ENCODE measurements at places on chromosomes 13 and 19. TPM values are rescaled to one million over a fixed set of nuclear protein-coding genes. Genes with fewer than 3 reads are reported as not detected.

GRCh38 chr19:2043961-2044708 is 6.9 kb downstream of the MKNK2 start:
- H3K27me3 ChIP-seq: no peaks in the 10 kb centered on the region
- H3K4me1 ChIP-seq: peaks cover 71% of the 10 kb centered on the region
- peak overlapping the region; percentile 97 for H3K27ac ChIP-seq

DNA sequence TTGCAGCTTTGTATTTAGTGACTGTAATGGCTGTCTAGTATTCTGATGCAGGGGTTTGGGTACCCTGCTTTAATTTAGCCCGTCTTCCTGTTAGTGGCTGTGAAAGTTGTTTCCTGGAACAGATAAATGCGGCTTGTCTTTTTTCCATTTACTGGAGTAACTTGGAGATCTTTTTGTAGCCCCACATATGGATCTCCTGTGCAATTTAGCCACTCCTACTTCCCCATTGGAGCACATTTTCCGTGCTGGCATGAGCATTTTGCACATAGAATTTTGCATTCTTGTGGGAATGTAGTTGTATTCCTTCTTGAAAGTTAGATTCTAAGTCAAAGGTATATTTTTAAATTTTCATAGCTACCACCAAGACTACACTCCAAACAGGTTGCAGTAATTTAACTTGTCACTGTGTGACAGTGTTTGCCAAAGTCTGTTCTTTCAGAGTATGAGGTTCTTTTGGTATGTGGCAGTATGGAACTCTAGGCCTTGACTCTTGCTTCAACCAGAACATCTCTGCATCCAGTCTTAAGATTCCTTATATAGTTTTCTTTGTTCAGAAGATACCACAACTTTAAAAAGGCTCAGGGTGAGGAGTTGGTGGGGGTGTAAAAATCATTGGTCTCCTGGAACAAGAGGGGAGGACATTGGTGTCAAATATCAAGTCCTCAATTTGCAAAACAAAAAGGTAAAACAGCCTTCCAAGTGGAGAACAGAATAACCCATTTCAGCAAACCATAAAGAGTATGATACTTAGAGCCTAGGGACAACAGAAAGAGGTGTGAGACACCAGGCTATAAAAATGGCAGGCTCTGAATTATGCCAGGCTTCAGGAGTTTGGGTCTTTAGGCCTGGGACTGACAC is 21.1 kb upstream of the CCDC97 start:
- peaks cover 5% of the 10 kb centered on the region for H3K4me1 ChIP-seq
- H3K27me3 ChIP-seq: no peaks in the 10 kb centered on the region
- no peak for DNase-seq

Gene DACH1
- polyA plus RNA-seq: 0.20 TPM

Gene KIR3DL2
- 0.40 TPM for polyA plus RNA-seq

- DNase-seq: no peak
- no peak overlapping the region for H3K27ac ChIP-seq
- H3K36me3 ChIP-seq: peaks cover 4% of the 10 kb centered on the region
- no peaks in the 10 kb centered on the region for H3K27me3 ChIP-seq
- H3K4me1 ChIP-seq: no peaks in the 10 kb centered on the region
These were observed 3.8 kb downstream of the GADD45GIP1 start for GRCh38 chr19:12953138-12953798.
